ENCODE measurements at places on chromosomes 2 and 18. TPM values are rescaled to one million over a fixed set of nuclear protein-coding genes. Genes with fewer than 3 reads are reported as not detected.

- H3K4me1 ChIP-seq = no peaks in the 10 kb centered on the region
- no peaks in the 10 kb centered on the region for H3K27me3 ChIP-seq
- H3K36me3 ChIP-seq = no peaks in the 10 kb centered on the region
- no peak overlapping the region for H3K27ac ChIP-seq
Observed at GRCh38 chr2:158931572-158931971, 36.9 kb upstream of the TANC1 start.

DNA sequence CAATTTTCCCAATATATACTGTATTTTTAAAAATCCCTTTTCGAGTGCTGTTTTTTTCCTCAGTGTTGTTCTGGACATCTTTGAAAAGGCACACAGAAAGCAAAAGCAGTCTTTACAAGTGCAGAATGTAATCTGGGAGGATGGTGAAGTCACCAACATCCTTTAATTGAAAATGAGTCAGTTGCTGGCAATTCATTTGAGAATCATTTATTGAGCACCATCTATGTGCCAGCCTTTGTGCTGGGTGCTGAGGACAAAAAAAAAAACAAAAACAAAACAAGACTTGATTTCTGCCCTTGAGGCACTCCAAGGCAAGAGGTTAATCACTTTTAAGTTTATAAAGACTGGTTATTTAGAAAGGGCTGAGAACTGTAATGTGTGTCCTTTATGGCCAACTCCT lies 46.7 kb upstream of the ACVR1 start:
- no peaks in the 10 kb centered on the region for H3K36me3 ChIP-seq
- no peaks in the 10 kb centered on the region for H3K27me3 ChIP-seq
- no peak for DNase-seq
- H3K27ac ChIP-seq = no peak overlapping the region

The PJVK gene
- not detected for total RNA-seq

DNA sequence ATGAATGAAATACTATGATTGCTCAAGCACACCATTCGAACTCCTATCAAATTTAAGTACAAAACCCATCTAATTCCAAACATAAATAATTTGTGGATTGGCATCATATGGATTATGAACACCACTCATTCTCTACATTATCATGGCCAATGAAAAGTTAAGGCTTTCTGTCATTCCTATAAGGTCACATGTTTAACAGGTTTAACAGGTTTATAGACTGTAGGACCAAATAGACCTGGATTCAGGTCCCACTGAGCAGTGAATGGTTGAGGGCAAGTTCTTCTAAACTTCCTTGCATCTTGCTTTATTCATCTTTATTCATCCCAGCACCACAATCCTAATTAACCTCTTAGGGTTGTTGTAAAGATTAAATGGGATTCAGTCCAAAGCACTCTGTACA lies 33.4 kb downstream of the FBXO36 start:
- H3K4me1 ChIP-seq = no peaks in the 10 kb centered on the region
- no peak overlapping the region for H3K4me3 ChIP-seq
- no peak for DNase-seq
- no peaks in the 10 kb centered on the region for H3K36me3 ChIP-seq
- no peaks in the 10 kb centered on the region for H3K27me3 ChIP-seq
- H3K27ac ChIP-seq = no peak overlapping the region

DNA sequence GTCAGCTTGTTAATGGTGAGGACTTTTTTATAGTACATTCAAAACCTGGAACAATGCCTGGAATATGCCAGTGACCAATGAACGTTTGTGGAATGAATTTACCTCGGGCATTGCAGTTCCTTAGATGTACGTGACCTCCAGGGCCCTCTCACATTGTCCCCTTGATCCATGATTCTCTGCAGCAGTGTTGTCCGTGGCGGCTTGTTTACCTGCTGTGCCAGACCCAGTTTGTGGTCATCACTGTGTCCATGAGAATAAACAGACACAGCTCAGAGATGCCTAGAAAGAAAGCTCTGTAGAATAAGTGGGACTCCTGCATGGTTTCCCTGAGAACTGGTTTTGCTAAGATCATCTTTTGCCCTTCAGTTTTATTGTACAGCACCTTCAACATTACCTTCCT lies 1132.2 kb downstream of the DPP10 start:
- no peaks in the 10 kb centered on the region for H3K36me3 ChIP-seq
- no peaks in the 10 kb centered on the region for H3K4me1 ChIP-seq
- H3K27me3 ChIP-seq = no peaks in the 10 kb centered on the region
- H3K4me3 ChIP-seq = no peak overlapping the region

DNA sequence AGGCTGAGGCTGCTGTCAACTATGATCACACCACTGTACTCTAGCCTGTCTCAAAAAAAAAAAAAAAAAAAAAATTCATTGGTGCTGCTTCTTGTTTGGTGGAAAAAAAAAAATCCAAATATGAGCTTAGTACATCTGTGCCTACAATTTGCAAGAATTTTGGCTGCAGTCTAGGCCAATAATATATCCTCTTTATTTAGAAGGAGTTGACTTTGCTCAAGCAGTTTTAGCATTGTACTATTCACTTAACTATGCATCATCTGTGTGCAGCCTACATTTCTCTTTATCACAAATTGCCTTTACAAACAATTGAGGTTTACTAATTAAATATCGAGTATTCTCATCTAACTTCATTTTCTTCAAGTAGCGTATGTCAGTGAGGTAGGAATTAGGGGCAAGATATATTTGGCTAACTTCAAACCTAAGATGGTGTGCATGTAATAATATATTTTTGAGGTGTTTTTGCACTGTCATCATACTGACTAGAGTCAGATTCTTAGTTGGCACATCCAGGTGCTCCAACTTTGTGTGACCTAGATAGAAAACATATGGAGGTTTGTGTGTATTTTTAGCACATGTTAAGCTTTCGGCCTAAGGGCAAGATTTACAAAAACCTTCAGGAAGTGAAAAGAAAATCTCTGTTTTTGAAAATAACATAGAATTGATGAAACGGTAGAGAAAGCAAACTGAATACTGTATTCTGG lies 51.8 kb downstream of the PMS1 start:
- no peak for DNase-seq
- no peak overlapping the region for H3K27ac ChIP-seq
- H3K4me3 ChIP-seq = no peak overlapping the region
- H3K4me1 ChIP-seq = no peaks in the 10 kb centered on the region
- no peaks in the 10 kb centered on the region for H3K27me3 ChIP-seq

- H3K27me3 ChIP-seq = no peaks in the 10 kb centered on the region
- H3K27ac ChIP-seq = no peak overlapping the region
- no peaks in the 10 kb centered on the region for H3K36me3 ChIP-seq
- H3K4me1 ChIP-seq = no peaks in the 10 kb centered on the region
- no peak overlapping the region for H3K4me3 ChIP-seq
Observed at GRCh38 chr2:84801811-84802210, 79.1 kb downstream of the TRABD2A start.

GRCh38 chr2:3625186-3625585 lies 30.3 kb downstream of the COLEC11 start:
- H3K27ac ChIP-seq = no peak overlapping the region
- H3K27me3 ChIP-seq = no peaks in the 10 kb centered on the region
- H3K4me1 ChIP-seq = no peaks in the 10 kb centered on the region
- no peaks in the 10 kb centered on the region for H3K36me3 ChIP-seq
- no peak overlapping the region for H3K4me3 ChIP-seq

The SERPINB12 gene
- 0.32 TPM for total RNA-seq

DNA sequence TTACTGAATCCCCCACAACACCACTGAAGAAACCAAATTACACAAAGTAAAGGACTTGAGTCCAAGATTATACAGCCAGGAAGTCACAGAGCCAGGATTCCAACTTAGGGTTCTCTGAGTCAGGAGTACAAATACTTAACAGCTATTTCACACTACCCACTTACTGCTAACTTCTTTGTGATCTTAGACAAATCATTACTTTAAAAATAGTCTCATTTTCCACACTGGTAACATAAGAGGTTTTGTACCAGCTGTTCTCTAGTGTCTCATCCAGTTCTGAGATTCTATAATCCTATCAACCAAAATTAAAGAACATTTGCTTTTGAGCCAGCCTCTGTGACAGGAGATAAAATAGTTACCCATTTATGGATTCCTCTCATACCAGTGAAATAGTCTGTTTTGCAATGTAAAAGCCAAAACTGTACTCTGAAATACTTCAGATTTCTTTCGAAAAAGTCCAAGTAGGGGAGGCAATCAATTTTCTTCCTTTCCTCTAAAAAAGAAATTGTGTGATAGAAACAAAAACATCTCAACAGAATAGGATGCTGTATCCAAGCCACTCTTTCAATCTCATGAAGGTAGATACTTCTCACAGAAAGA lies 157.6 kb downstream of the LRATD1 start:
- H3K36me3 ChIP-seq = no peaks in the 10 kb centered on the region
- H3K27ac ChIP-seq = no peak overlapping the region
- H3K4me3 ChIP-seq = no peak overlapping the region
- no peaks in the 10 kb centered on the region for H3K27me3 ChIP-seq
- no peaks in the 10 kb centered on the region for H3K4me1 ChIP-seq

GRCh38 chr2:80737047-80737446 lies 432.5 kb upstream of the LRRTM1 start:
- no peaks in the 10 kb centered on the region for H3K36me3 ChIP-seq
- DNase-seq = no peak
- H3K4me3 ChIP-seq = no peak overlapping the region
- no peaks in the 10 kb centered on the region for H3K4me1 ChIP-seq

DNA sequence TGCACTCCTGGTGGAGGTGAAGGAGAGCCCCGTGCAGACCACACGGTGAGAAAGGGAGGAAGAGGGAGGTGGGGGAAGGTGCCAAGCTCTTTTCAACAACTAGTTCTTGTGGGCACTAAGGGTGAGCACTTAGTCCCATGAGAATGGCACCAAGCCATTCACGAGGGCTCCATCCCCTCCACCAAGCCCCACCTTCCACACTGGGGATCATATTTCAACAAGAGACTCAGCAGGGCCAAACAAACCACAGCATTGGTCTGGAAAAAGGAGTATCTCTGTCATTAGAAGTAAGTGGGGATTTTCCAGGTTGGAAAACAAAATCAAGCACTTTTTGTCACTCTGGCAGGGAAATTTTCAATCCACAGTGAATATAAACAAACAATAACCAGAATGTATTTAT lies 38.4 kb downstream of the ZAP70 start:
- DNase-seq = no peak
- no peaks in the 10 kb centered on the region for H3K4me1 ChIP-seq
- H3K27ac ChIP-seq = no peak overlapping the region
- H3K4me3 ChIP-seq = no peak overlapping the region
- H3K36me3 ChIP-seq = peaks cover 13% of the 10 kb centered on the region
- no peaks in the 10 kb centered on the region for H3K27me3 ChIP-seq

DNA sequence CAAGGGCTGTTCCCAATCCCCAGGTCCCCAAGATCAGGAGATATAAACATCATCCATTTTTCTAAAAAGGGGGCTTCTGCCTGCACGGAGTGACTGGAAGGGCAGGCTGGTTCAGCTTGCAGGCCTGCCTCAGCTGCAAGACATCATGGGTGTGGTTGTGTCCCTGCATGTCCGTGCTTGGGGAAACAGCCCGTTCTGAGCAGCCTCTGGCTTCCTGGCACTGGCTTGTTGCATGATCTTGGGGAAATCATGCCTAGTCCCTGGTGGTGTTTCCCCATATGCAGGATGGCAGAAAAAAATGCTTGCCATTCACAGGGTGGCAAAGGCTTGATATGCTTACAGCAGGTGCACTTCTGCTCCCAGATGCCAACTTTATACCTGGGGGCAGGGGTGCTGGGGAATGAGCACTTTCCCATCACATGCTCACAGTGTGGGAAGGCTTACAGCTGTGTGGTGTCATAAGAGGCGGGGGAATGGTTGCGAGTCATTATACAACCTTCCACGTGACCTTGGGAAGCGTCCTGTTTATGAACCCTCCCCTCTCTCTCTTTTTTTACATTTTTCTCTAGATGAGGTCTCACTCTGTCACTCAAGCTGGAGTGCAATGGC lies 7.2 kb downstream of the PCARE start:
- no peak overlapping the region for H3K27ac ChIP-seq
- H3K36me3 ChIP-seq = no peaks in the 10 kb centered on the region
- no peak overlapping the region for H3K4me3 ChIP-seq
- no peak for DNase-seq
- no peaks in the 10 kb centered on the region for H3K4me1 ChIP-seq

Data from ascending aorta (tissue), 2 donors.